ENCODE measurements at places on chromosomes 16 and 17. TPM values are rescaled to one million over a fixed set of nuclear protein-coding genes. Genes with fewer than 3 reads are reported as not detected.

- no peak for DNase-seq
Measured at GRCh38 chr17:30519707-30520106, 42.5 kb downstream of the GOSR1 start.

DNA sequence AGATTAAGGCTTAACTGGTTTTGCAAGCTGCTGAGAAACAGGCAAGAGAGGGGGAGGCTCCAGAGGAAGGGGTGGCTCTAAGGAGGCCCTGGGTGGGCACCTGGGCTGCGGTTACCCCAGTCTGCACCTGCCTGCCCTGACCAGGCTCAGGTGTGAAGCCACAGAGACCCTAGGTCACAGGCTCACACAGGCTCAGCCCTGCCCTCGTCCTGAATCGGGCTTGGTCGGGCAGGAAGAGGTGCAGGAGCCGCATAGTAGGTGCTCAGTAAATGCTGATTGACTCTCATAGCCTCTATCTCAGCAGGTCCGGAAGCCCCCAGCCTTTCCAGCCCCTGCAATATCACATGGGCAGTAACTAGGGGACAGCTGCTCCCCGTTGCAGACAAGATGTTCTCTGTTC is 203.4 kb downstream of the GSG1L start:
- DNase-seq = no peak

DNA sequence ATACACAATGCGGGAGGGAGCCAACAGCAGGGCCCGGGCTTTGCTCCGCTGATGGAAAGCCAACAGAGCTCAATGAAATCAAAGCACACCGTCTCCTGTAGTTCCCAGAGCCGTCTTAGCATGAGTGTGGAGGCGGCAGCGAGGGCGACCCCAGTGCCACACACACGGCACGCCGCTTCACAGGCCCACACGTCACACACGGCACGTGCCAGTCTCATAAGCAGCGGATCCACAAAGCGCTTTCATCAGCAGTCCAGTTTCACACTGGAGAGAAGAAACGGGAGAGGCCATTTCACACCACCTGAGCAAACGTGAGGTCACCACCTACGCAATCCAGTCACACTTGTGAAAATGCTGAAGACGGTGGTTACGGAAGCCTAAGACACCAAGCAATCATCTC is 34.8 kb downstream of the CYB5D2 start:
- DNase-seq = no peak

DNA sequence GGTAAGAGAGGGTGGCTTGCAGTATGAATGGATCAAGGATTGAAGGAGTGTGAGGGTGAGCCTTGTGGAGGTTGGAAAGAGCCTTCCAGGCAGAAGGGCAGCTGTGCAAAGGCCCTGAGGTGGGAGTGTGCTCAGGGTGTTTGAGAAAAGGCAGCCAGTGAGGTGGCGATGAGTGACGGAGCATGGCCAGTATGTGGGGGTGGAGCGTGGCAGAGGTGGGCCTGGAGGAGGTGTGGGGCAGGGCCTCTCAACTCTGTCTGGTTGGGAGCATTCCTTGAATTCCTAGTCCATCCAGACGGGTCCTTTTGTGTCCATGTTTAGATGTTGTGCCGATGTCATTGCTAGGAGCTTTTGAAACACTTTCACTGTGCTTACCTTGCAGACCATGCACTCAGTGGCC is 51.3 kb downstream of the EPN2 start:
- DNase-seq = no peak

- DNase-seq = no peak
Measured at GRCh38 chr17:61128661-61129115, 271.0 kb upstream of the TBX2 start.

CHST5 gene
- total RNA-seq = 0.24 TPM

CDK5R1 gene
- 6.2 TPM for total RNA-seq

Measured in progenitor cell of endocrine pancreas (in vitro differentiated cells).